ENCODE measurements at places on chromosomes 11 and 22.
A peak's percentile ranks its signal among the peaks of the same experiment; 100 is the strongest.

DNA sequence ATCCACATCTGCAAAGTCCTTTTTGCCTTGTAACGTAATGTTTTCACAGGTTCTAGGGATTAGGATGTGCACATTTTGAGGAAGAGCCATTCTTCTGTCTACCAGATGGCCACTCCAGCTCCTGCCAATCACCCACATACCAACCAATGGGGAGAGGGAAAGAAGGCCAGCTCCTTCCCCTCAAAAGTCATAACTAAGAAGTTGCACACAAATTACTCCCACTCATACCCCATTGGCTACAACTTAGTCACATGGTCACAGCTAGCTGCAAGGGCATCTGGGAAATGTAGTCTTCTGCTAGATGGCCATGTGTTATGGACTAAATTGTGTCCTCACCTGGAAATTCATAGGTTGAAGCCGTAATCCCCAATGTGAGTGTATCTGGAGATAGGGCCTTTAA is 15.4 kb upstream of the MYOD1 start:
- no peak for DNase-seq

GRCh38 chr22:17780116-17780740 is 6.0 kb upstream of the BID start:
- no peak for DNase-seq

- DNase-seq = no peak
Observed at GRCh38 chr22:39309881-39310714, 9.3 kb downstream of the RPL3 start.

GRCh38 chr11:1718326-1718725 is 21.3 kb downstream of the KRTAP5-6 start:
- no peak for DNase-seq

- no peak for DNase-seq
Observed at GRCh38 chr11:7418906-7419305, 66.4 kb upstream of the OLFML1 start.

- DNase-seq = no peak
Observed at GRCh38 chr11:36452236-36452940, 57.7 kb downstream of the TRAF6 start.

GRCh38 chr11:32987851-32988250 is 27.8 kb upstream of the DEPDC7 start:
- no peak for DNase-seq

- no peak for DNase-seq
Observed at GRCh38 chr11:2891326-2892214, 6.0 kb upstream of the CDKN1C start.

DNA sequence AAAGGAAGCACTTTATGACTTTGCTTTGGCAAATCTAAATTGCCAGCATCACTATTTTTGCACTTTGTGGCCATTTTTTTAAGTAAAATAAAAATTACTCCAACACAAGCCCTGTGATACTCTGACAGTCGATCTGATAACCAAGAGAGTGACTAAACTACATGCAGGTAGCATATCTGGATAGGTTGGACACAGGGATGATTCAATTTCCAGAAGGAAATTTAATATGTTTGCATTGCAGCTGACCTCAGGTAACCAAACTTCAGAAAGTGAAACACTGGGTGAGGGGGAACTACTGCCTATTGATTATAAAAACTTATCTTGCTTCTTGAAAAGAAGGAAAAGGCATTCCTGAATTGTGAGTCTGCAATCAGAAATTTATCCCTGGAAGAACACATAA is 13.9 kb downstream of the OR5B3 start:
- no peak for DNase-seq

GRCh38 chr11:80532633-80533232 is 1091.9 kb upstream of the TENM4 start:
- no peak for DNase-seq

- no peak for DNase-seq
Observed at GRCh38 chr11:27627979-27628378, 72.3 kb downstream of the BDNF start.

- DNase-seq = no peak
Observed at GRCh38 chr11:71112990-71113389, 139.4 kb downstream of the SHANK2 start.

DNA sequence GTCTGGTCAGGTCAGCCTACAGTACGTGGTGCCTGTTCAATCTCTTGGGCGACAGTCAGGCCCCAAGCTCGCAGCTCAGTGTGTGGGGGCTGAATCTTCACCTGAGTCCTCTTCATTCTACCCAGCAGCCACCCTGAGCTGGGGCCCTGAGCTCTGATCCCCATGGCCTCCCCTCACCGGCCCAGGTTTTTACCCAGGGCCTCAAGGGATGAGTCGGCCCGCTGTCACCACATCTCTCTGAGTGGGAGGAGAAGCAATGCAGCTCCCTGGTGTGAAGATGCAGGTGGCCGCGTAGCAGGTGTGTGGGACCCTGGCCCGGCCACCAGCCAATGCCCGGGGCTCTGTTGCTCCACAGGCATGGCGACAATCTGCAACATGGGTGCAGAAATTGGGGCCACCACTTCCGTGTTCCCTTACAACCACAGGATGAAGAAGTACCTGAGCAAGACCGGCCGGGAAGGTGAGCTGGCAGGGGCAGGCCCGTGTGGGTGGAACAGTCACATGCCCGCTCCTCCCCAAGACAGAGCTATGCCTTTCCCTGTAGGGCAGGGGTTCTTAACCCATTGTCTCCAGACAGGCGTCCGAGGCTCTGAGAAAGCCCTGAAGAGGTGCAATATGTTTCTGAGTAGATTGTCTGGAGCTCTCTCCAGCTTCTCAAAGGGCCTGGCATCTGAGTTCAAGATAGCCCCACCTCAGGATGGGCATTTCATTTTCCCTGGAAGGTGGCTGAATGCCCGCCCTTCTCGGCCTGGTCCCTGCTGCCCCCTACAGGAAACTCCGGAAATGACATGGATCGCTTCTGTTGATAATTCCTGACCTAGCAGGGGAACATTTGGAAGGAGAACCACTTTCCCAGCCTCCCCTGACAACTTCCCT is 26.9 kb downstream of the POLR3H start:
- DNase-seq = no peak

DNA sequence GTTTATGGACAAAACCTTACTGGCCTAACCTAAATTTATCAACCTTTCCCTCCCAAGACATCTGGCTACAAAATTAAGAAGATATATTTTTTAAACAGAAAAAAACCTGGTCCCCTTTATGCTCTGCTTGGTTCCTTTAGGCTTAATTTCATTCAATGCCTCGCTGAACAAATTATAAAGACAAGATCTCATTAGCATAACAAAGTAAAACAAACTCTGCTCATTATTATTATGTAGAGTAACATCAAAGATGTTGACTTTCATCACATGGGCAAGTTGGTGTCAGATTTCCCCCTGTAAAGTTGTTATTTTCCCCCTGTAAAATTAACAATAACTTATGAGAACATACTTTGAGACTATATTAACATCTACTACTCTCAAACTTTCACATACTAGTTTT is 11.0 kb downstream of the RRAS2 start:
- no peak for DNase-seq

- no peak for DNase-seq
Observed at GRCh38 chr11:75508051-75508561, 17.6 kb downstream of the GDPD5 start.

DNA sequence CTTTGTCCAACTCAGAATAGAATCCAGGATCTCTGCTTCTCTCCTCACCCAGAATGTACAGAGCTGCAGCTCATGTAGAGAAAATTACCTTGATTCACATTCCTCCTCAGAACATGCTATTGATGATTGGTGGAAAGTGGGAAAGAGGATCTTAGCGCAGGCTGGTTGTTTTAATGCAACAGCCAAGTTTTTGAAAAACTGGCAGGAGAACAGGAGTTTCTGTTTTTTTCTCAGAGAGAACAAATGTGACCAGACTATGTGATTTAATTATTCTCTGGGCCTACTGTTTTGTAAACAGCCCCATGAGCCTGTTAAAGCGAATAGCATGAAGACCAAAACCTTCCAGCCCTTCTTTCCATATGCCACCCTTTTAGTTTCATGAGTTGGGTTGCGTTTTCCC is 19.1 kb upstream of the IL18BP start:
- no peak for DNase-seq

DNA sequence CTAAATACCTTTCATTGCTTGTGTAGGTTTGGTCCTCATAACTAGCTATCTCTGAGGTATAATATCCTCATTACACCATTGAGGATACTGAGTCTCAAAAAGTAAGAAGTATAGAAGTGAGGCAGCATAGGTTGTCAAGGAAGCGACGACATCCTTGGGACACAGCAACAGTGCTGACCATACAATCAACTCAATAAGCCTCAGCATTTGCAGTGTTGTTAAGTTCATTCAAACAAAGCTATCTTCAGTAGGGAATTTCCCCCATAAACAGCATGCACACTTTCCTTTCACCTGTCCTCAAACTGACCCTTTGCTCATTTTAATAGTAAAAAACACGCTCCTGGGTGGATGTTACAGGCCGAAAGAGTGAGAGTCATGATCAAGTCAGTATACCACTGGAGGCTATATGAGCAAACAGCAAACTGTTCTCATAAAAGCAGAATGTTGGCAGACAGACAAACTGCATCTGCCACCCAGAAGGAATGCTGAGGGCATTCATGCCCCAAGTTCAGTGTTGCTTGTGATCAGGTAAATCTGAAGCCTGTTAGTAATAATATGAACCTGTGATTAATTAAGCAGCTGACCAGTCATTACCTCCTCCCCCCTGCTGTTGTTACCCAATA is 756.2 kb upstream of the TENM4 start:
- no peak for DNase-seq

DNA sequence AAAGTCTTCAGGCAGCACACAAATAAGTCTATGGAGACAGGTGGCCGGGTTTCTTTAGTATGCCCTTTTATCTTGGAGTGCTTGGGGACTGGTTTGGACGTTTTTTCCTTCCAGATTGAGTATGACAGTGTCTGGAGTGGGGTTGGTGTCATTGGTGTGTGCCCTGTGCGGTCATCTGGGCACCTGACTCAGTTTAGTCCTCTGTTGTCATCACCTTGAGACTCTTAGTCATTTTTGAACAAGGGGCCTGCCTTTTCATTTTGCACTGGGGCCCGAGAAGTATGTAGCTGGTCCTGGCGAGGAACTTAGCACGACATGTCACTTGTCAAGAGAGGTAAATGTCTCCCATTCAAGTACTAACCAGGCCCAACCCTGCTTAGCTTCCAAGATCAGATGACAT is 27.2 kb upstream of the MYO18B start:
- no peak for DNase-seq

DNA sequence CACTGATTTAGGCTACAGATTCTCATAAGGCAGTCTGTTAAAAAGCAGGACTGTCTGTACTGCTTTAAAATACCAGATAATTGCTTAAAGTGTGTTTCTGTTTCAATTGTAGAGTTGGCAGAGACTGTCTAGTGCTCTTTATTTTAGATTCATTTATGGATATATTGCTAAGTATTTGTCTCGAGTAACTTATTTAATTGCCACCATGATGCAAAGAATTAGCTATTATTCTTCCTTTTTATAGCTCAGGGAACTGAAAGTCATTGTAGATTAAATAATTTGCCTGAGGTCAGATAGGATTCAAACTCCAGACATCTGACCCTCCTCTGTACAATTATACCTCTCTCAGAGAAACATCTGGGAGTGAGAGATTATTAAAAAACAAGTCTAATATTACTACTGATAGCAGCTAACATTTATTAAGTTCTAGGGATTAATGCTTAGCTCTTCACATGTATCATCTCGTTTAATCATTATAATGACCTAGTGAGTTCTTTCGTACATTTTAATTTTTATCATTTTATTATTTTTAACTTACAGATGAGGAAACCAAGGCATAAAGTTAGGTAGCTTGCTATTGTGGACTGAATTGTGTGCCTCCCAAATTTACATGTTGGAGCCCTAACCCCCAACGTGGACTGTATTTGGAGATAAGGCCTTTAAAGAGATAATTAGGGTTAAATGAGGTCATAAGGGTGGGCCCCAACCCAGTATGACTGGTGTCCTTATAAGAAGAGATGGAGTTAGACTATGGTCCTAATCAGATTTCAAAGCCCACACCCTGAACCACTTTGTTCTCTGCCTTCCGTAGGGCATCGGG is 19.7 kb upstream of the RAG2 start:
- DNase-seq = no peak

DNA sequence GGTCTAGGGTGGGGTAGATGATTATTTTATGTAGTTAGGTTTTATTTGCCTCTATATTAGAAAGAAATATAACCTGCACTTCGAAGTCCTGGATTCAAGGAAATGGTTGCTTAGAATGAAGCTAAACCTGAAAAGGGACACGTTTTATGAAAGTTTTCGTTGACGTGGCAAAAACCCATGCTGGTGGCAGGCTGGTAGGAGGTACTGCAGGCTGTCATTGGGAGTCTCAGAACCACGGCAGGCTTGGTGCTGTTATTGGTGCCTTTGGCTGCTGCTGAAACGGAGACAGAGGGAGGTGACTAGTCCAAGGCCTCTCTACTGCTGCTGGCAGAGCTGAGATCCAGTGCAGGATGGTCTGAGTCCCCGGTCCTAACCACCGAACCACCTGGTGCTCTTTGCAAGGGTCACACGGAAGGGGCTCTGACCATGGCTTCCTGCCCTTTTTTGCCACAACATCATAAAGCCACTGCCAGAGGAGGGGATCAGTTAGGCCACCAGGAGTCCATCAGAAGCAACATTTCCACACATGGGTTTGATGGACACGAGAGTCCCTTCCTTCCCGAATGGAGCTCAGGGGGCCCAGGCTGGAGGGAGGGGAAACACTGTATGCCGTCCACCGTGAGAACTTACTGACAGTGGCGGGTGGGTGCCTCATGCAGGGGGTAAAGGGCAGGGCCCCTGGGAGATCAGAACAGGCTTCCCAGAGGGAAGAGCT is 13.4 kb downstream of the CSF2RB start:
- no peak for DNase-seq

GRCh38 chr11:74019860-74020259 is 11.0 kb upstream of the UCP3 start:
- DNase-seq = no peak

DNA sequence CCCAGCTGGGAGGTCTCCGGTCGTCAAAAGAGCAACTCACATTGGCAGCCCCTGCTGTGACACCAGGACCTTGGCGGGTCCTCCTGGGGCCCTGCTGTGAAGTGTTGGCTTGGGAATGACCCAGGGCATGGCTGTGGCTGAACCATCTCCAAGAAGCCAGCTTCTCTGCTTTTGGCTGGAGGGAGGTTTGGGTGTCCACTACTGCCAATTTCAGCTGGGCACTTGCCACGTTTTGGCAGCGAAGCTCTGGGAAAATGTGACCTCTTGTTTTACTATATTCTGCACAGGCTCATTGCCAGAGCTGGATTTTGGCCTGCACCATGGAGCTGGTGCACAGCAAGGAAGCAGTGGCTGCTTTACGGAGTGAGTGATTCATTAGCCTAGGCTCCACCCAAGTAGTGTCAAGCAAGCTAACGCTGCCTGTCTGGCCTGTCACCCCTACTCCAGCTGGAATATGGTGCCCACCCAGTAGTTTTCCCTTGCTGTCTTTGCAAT is 24.3 kb upstream of the SMCO4 start:
- DNase-seq = no peak

- DNase-seq = peak; percentile 15
Observed at GRCh38 chr11:121754598-121754997, 301.8 kb upstream of the SORL1-AS1 start.
